Activated naive CD8-positive, alpha-beta T cell treated with anti-CD3 and anti-CD28 coated beads, Interleukin-2, amount 10 ng/mL, durations not matched to agents 7 days and 5 days (primary cell): ENCODE measurements at places on chromosomes 6 and 20. TPM values are rescaled to one million over a fixed set of nuclear protein-coding genes. Genes with fewer than 3 reads are reported as not detected.

- H3K4me3 ChIP-seq, result peak overlapping the region; percentile 33
- peaks cover 8% of the 10 kb centered on the region for H3K27me3 ChIP-seq
- H3K36me3 ChIP-seq, result no peaks in the 10 kb centered on the region
- no peak for DNase-seq
- peaks cover 3% of the 10 kb centered on the region for H3K4me1 ChIP-seq
- no peak overlapping the region for H3K27ac ChIP-seq
Observed at GRCh38 chr6:89032599-89032998, 48.0 kb upstream of the PNRC1 start.

DNA sequence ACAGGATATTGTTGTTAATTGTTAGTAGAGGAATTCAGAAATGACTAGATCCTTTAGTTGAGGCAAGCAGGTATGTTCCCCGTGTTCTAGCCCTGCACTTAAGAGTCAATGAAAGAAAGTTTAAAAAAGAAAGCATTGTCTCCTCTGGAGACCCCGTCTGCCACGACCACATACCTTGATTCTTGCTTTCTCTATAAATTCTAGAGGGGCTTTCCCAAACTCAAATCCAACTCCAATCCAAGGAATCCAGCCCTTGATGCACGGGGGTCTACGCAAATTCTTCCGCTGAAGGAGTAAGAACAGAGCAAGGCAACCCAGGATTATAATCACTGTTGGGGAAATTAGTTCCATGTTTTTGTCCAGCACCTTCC is 401 bp downstream of the CYP39A1 start:
- no peak for DNase-seq
- H3K27me3 ChIP-seq, result peaks cover 48% of the 10 kb centered on the region
- peak overlapping the region; percentile 90 for H3K4me3 ChIP-seq
- H3K36me3 ChIP-seq, result no peaks in the 10 kb centered on the region

- no peak for DNase-seq
- H3K36me3 ChIP-seq, result no peaks in the 10 kb centered on the region
- H3K27ac ChIP-seq, result no peak overlapping the region
- peaks cover 9% of the 10 kb centered on the region for H3K4me1 ChIP-seq
Observed at GRCh38 chr20:60142587-60142986, 184.4 kb downstream of the CDH26 start.

The USP49 gene
- total RNA-seq, result 6.9 TPM
